Stimulated activated CD8-positive, alpha-beta memory T cell treated with anti-CD3 and anti-CD28 coated beads, Interleukin-4, amount 100 ng/mL, for 48 hours (primary cell): ENCODE measurements at places on chromosomes 2 and 18.

DNA sequence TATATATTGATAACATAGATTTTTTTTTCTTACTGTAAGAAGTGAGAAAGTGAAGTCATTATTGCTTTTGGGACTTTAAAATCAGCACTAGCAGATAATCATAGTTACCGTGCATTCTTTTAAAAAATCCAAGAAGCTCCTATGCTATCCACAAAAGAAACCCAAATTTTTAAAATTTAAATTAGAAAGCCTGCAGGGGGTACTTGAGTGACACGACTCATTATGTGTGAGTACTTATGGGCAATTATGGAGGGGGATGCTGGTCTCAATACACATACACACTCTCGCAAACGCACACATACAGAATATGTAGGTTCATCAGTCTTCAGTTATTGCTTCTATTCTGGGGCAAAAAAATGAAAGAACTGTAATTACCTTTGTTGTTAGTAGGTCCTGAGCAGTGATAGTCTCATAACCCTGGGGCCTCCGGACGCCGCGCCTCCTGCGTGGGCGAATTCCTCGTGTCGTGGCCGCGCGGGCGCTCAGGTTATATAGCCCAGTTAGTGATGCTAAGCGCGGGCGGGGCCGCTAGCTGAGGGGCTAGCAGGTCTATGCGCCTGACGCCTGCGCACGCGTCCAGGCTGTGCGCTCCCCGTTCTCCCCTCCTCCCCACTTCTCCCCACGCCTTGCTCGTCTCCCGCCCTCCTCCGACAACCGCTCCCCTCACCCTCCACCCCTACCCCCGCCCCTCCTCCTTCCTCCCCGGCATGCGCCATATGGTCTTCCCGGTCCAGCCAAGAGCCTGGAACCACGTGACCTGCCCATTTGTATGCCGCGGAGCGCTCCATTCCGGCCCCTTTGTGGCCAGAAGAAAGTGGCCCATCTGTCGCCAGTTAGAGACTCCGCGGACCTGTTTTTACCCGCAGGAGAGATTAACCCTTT, at the start of gene NEUROD1:
NEUROD1 (minus strand) TSS at position 463 of the 882 bp plus-strand sequence. CDS start 1,657 bp downstream, outside the sequence.
- peak; percentile 34 for DNase-seq

DNA sequence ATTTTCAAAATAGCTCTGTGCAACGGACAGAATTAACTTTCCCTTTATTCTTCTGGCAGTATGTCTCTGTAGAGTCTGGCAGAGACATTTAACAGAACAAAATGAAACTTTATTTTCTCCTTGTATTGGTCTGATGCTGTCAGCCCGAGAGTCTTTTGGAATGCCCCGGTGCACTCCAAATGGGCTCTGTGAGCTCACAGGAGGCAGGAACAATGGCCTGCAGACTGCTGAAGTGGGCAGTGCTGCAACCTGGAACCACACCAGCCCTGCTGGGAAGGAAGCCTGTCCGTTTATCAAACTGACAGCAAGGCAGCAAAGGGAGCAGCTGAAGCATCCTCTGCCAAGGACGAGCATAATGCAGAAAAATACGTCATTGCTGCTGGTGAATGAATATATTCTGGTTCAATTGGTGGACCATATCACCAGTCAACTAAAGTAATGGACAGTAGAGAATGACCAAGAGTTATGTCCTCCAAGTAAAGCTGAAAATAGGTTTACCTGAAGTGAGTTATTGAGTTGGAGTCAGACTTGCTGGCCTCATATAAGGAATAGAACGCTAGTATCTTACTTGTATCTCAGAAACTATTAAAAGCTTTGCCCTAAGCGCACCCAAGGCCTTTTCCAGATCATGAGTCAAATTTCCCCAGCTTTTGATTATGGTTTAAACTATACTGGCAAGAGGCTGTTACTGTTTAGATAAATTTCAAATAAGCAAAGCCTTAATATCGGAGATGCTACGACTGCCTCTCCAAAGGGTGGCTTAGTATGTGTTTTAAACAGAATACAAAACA, 207.6 kb upstream of the TANK start:
- no peak for DNase-seq

- no peak for DNase-seq
Observed at GRCh38 chr18:48413342-48413741, 4.2 kb upstream of the ZBTB7C start.

DNA sequence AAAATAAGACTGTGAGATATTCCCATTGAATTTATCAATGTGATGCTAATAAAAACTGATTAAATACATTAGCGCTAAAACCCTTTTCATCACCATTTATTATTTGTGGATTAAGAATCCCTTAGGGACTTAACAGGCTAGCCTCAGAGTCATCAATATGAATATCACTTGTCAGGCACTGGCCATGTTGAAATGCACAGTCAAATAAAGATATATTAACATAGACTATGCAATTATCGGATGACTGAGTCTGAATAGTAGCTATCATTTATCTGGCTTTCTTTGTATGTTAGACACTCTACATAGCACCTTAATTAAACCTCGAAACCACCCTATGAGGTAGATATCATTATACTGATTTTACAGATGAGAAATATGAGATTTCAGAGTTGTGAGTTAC, 213.6 kb downstream of the RDH14 start:
- DNase-seq: no peak

GRCh38 chr2:227865291-227865690, 6.1 kb upstream of the DAW1 start:
- DNase-seq: no peak

- no peak for DNase-seq
Observed at GRCh38 chr18:48902023-48902855, 48.5 kb downstream of the SMAD7 start.

GRCh38 chr2:86794861-86795260, 4.1 kb upstream of the CD8A start:
- no peak for DNase-seq

DNA sequence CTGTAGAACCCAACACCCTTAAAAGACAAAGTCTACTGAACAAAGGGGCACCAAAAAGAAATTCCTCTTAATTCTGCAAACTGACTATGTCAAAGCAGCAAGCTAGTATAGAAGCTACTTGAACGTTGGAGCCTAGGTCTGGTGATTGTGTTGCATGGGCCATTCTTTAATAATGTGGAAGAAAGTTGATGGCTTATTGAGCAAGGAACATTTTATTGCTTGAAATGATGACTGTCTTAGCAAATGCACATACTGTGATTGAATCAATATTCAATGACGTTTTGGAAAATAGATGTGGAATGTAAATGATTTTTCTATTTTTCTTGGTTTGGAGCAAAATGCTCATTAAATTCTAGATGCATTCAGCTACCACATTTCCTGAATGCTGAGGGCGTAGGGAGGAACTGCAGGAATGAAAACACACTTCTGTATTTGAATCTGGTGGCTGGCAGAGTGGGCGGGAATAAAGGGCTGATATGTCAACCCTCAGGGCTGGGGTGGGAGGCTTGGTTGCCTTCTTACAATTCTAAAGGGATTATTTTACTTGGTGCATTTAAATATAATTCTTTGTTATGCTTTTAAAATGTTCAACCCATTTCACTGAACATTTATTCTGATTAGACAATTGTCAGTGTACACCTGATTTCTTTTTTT, 26.5 kb downstream of the MYO3B start:
- no peak for DNase-seq

GRCh38 chr2:189252991-189253675, 73.6 kb upstream of the COL5A2 start:
- no peak for DNase-seq

DNA sequence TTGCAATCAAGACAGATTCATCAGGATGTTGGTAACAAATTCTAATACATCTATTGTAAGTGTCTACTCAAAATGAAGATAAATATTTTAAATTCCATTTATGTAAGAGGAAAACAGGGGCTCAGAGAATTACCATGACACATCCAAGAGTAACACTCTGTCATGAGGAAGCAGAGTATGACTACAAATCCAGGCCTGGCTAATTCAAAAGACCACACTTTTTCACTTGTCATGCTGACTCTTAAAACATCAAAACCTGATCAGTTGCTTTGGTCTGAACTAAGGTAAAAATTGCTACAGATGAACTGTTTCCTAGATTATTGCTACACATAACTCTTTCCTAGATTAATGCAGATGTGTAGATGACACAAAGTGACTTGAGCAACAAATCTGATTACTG, 880.6 kb downstream of the TSN start:
- DNase-seq: no peak

DNA sequence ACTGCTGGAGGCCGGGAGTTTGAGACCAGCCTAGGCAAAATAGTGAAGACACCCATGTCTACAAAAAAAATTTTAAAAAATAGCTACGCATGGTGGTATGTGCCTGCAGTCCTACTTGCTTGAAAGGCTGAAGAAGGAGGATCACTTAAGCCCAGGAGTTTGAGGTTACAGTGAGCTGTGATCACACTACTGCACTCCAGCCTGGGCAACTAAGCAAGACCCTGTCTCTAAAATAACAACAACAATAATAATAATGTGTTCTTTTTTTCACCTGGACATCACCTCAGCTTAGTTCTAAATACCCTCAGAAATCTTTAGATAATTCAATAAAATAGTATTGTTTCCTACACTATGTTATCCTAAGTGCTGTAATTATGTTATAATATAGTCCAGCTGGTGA, 397.1 kb upstream of the ZNF804A start:
- no peak for DNase-seq
